ENCODE measurements at places on chromosomes 1 and 21.

DNA sequence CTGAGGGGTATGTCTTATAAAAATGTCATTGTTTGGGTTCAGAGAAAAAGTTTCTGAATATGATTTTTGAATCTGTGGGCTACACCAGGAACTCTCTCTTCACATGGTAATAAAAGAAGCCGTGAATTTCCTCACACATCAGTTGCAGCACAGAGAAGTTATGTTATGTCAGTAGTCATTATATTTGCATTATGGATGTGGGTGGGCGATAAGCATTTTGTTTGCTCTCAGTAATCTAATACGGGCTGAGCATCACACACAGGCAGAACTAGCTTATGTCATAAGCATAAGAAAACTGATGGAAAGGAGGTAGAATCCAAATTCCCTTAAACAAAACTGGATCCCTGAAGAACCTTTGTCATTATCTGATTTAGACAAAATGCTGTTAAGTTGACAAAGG lies 70.8 kb downstream of the PRDM2 start:
- DNase-seq = no peak

DNA sequence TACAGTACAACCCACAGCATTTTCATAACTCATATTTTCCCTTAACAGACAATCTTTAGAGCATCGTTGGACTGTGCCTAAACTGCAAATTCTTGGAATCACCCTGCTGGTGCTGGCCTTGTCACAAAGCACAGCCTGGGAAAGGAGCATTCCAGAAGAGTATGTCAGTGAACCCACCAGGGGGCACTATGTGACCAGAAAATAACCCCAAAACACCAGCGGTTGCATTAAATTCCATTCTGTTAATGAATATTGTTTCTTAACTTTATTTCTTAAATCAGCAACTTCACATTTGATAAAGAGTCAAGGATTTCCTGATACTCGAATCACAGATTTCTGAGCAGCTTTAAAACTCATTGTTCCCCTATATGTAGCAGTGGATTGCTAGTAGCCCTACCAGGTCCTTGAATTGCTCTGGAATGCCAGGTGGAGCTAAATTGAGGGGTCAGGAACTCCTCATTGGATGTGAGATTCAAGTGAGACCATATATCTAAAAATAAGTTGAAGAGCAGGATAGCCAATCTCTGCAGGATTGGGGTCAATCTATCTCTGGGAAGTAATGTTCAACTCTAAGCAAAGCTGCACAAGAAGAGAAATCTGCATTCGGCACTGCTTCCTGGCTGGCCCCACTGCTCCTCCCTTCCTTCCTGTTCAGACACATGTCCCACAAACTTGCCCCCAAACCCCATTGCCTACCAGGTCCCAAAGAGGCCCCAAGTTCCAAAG lies 12.7 kb upstream of the RAB4A start:
- no peak for DNase-seq

- DNase-seq = no peak
Measured at GRCh38 chr1:223835754-223836153, 10.0 kb downstream of the TP53BP2 start.

GRCh38 chr1:91490501-91490900 lies 10.2 kb upstream of the CDC7 start:
- DNase-seq = no peak

DNA sequence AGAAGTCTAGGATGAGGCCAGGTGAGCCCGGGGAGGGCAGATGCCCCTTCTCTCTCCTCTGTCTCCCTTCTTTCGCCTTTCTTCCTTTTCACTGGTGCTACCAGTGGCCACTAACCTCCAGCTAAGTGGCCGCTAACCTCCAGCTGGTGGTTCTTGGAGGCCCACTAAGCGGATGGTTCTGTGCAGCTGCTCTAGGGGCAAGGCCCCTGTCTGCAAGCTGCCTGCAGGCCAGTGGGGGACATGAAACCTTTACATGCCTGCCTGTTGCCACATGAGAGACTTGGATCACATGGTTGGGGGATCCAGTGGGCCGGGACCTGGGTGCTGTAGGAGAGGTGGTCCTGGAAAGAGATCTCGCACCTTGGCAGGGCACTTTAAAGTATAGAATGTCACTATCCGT lies 17.7 kb downstream of the IKBKE start:
- no peak for DNase-seq

GRCh38 chr1:101250656-101251272 lies 13.9 kb downstream of the S1PR1 start:
- no peak for DNase-seq

DNA sequence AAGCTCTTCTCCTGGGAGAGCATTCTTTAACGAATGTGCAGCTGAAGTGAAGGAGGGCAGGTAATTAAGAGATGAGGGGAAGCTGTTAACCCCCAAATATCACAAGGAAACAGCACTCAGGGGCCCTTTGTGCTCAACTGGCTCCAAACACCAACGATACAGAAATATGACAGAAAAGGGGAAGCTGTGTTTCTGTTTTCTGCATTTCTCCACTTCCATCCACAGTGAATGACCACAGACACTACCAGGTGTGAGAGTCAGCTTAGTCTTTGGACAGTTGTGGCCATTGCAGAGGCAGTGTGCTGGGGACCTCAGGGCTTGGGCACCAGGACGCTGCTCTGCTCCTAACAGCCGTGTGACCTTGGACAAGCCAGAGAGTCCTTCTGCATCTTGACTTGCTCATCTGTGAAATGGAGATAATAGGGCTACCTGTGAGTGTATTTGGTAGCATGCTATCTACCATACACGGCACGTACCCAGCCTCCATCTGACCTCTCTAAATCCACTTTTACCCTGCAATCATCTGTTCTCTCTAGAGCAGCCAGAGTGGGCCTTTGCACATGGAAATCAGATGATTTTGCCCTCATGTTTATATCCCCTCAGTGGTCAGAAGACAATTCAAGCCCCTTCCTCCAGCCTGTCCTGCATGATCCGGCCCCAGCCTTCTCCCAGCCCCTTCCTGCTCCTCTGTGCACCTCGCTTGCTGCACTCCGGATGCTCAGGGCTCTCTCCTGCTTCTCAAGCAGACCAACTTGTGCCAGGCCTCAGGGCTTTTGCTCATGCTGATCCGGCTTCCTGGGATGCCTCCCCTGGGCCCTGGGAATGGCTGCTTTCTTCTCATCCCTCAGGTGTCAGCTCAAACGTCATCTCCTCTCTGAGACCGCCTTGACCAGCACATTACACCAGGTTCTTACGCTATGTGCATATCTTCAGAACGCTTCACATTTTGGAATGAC lies 4.7 kb upstream of the TINAGL1 start:
- no peak for DNase-seq

All from activated CD8-positive, alpha-beta memory T cell treated with anti-CD3 and anti-CD28 coated beads for 1 hour (primary cell).